ENCODE measurements at places on chromosomes 7 and 10. TPM values are rescaled to one million over a fixed set of nuclear protein-coding genes. Genes with fewer than 3 reads are reported as not detected.

Gene RBP3
- total RNA-seq: not detected

Gene PON3
- total RNA-seq: 36.4 TPM

DNA sequence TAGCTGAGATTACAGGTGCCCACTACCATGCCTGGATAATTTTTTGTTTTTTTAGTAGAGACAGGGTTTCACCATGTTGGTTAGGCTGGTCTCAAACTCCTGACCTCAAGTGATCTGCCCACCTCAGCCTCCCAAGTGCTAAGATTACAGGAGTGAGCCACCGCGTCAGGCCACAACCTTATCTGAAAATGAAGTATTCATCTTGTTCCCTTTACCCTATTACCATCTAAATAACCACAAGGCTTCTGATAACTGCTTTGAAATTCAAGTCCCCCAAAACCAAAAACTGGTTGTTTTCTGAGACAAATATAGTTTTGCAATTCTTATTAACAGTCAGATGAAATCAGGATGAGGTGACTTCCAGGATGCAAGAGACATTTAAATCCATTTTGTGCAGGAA, 2.4 kb downstream of the TCTN3 start:
- no peak for DNase-seq
- no peak overlapping the region for H3K4me3 ChIP-seq
- H3K4me1 ChIP-seq: peaks cover 19% of the 10 kb centered on the region
- no peak overlapping the region for H3K27ac ChIP-seq
- H3K36me3 ChIP-seq: peaks cover 45% of the 10 kb centered on the region

DNA sequence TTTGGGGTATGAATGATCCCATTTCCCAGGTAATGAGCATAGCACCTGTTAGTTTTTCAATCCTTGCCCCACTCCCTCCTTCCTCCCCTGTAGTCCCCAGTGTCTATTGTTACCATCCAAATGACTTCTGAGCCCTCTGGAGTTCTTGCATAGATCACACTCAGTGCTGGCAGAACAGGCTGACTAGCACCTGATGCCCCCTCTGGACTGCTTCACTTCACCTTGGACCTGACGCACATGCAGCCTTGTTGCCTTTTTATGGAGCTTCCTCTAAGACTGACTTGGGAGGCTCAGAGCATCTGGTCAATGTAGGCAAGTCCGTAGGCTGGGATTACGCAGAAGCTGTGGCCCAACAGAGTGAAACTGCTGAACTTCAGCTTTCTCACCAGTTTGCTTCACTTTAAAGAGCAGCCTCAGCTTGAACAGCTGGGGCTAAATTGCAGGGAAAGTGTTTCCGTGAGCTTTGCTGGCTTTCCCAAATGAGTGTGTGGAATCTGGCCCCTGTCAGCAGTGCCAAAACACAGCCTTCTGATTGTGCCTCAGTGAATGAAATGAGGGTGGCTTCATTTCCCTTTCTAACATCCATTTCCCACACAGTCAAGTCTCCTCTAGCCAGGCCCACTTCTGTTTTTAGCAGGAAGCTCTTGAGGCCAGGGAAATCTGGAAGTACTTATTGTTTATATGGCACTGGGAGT, 48.5 kb downstream of the NXPH1 start:
- no peaks in the 10 kb centered on the region for H3K27me3 ChIP-seq
- no peak for DNase-seq
- H3K36me3 ChIP-seq: no peaks in the 10 kb centered on the region
- no peak overlapping the region for H3K27ac ChIP-seq
- no peak overlapping the region for H3K4me3 ChIP-seq

DNA sequence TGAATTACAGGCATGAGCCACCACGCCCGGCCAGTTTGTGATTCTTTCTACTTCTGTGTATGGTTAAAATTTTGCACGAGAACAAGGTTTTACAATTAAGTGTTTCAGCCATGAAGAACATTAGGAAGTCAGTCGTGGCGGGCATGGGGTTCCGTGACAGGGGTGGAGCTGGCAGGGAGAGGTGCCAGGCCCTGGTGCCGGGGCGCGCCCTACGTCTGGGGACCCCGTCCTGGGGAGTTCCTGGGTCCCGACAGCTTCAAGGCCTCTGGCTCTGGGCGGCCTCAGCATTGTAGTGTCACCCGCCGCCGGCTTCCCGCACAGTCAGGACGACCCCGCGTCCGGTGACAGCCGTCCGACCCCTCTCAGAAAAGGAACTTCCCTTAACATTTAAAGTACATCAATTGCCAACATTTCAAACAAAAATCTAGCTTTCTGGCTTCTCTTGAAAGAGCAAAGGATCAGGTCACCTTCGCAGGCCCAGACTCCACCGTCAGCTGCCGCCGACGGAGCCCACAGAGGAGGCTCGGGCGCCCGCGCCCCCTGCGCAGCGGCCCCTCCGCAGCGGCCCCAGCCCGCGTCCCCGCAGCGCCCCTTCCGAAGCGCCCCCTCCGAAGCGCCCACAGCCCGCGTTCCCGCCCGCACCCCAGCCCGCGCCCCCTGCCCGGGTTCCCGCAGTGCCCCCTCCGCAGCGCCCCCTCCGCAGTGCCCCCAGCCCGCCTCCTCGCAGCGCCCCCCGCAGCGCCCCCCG, 23.2 kb upstream of the MKI67 start:
- H3K36me3 ChIP-seq: no peaks in the 10 kb centered on the region
- no peak for DNase-seq
- H3K4me3 ChIP-seq: no peak overlapping the region
- H3K27me3 ChIP-seq: peaks cover 11% of the 10 kb centered on the region

- no peaks in the 10 kb centered on the region for H3K27me3 ChIP-seq
- no peaks in the 10 kb centered on the region for H3K36me3 ChIP-seq
- no peak overlapping the region for H3K4me3 ChIP-seq
- peaks cover 29% of the 10 kb centered on the region for H3K4me1 ChIP-seq
Observed at GRCh38 chr10:131977323-131978096, 4.2 kb downstream of the BNIP3 start.

GRCh38 chr7:14714161-14714728, 188.3 kb downstream of the DGKB start:
- no peak overlapping the region for H3K27ac ChIP-seq
- H3K4me3 ChIP-seq: no peak overlapping the region
- no peak for DNase-seq
- no peaks in the 10 kb centered on the region for H3K4me1 ChIP-seq
- H3K27me3 ChIP-seq: no peaks in the 10 kb centered on the region
- H3K36me3 ChIP-seq: no peaks in the 10 kb centered on the region

DNA sequence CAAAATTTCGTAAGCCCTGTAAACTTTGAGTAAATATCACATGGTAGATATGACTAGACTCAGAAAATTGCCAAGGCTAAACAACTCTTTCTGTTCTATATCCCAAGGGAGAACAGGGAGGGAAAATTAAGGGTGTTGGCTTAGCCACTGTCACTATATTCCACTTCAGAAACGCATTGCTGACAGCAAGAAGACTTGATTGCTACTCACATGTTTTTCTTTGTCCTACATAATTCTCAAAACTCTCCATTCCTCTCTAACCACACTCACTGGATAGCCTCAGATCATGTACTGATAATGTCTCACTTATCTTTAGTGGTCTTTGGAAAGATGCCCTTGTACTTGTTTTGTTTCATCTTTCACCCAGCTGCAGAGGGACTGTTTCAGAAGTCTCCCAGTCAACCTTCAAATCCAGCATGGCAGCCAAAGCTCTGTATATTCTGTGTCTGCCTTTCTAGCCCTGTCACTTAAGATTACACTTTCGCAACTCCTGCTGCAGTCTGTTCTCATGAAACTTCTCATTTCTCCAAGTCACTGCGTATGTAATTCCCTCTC, 582.4 kb upstream of the FZD8 start:
- no peak overlapping the region for H3K4me3 ChIP-seq
- DNase-seq: no peak
- H3K27me3 ChIP-seq: no peaks in the 10 kb centered on the region
- H3K36me3 ChIP-seq: no peaks in the 10 kb centered on the region
- no peak overlapping the region for H3K27ac ChIP-seq
